ENCODE measurements at places on chromosomes 11 and 22.

GRCh38 chr11:12712132-12712531 is 37.9 kb downstream of the TEAD1 start:
- DNase-seq = no peak

DNA sequence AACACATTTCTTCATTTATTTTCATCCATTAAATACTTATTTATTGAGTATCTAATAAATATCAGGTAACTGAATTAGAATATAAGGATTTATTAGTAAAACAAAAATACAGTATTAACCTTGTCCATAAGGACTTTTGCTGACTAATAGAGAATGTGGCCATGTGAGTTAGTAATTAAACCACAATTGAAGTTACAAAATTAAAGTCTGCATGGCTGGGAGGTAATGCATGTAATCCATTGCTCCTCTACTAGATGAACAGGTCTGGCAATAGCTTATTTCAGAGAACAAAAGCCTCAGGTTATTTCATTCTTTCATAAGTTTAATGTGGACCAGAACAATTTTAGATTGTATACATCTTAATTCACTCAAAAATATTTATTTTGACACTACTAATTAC is 9.9 kb upstream of the CARD18 start:
- DNase-seq = no peak

DNA sequence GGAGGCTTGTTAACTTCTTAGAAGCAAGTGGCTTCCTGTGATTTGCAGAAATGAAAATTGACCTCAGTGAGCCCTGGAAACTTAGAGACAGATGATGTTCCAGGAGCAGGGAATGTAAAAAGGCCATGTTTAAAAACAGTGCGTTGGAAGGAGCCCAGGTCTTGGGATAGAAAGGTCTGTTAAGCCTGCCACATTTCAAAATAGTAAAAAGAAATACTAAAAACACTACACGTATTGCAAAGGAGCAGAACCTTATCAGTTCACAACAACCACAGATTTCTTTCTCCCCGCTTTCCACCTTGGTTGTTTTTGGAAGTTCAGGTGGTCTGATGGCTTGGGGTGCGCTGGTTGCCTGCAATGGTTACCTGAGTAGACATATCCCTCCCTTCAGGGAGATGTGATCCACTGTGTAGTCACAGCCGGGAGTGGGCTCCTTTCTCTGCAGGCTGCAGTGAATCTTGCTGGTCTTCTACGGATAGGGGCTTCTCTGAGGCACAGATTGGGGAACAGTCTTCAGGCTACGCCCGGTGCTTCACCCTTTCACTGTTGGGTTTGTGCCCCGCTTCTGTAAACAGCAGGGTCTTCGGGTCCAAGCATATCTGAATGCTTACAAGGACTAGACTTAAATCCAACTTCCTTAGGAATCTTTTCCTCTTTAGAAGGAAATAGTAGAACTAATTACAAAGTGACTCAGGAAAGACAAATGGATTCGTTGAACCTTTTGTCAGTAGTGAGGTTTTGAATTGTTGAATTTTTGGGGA is 1.9 kb downstream of the TEAD1 start:
- DNase-seq = no peak

- DNase-seq = no peak
These were observed 549.3 kb downstream of the BRD1 start for GRCh38 chr22:49278340-49278739.

GRCh38 chr11:74019104-74019738 is 10.3 kb upstream of the UCP3 start:
- DNase-seq = no peak

GRCh38 chr11:76777876-76778275 is 5.3 kb upstream of the TSKU start:
- DNase-seq = no peak
